GM23338 (cell line): ENCODE measurements at places on chromosomes 6 and 20.

DNA sequence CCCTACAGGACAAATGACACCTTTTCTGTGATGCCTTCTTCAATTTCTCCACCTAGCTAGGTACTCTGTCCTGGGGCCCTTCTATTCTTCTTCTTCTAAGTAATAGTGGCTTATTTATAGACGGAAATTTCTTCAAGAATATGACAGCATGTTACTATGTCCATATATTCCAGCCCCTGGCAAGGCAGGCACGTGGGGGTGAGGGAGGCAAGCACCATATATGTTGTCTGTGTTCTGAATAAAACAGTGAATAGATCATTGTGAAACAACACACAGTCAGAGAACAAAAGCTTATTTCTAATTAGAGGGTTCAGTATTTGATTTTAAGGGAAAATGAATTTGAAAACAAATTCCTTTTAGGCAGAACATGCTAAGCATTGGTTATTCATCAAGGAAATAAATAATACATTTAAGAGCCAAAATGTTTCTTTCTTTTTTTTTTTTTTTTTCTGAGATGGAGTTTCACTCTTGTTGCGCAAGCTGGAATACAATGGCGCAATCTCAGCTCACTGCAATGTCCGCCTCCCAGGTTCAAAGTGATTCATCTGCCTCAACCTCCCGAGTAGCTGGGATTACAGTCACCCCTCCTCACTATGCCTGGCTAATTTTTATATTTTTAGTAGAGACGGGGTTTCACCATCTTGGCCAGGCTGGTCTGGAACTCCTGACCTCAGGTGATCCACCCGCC is 6.2 kb downstream of the HEBP2 start:
- H3K36me3 ChIP-seq = peaks cover 47% of the 10 kb centered on the region
- no peaks in the 10 kb centered on the region; the same call in 1 of the 2 replicates for H3K4me1 ChIP-seq
- DNase-seq = no peak

DNA sequence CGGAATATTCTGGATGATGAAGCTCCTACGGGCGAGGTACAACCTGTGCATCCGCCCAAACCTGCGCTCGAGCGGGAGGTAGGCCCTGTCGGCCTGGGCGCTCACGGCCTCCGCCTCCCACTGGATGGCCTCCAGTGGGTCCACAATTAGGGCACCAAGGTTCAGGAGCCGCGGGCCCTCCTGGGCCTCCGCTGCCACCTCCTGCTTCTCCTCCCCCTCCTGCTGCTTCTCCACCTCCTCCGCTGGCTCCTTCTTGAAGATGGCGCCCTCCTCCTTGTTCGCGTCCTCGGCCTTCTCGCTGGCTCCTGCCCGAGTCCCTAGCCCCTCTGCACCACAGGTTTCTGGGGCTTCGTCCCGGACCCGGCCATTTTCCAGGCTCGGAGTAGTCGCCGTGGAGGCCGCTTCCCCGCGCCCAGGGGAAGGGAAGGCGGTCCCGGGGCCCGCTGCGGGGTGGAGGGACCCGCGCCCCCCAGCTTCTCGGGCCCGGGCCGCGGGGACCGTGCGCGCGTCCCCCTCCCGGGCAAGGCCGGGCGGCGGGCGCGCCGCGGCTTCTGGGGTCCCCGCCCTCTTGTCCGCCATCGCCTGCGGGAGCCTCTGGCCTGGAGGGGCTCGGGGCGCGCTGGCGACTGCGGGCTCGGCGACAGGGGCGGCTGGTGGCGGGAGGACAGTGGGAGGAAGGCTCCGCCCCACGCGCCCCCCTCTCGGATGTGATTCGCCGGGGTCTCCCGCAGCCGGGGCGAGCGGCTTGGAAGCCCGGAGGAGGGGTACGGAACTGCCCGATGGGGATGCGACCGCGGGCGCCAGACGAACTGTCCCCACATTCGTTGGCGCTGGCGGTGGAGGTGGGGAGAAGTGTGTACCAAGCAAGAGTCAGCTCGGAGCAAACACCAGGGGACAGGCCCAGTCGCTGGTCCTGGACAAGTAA is 17.6 kb downstream of the PLAGL2 start:
- H3K4me1 ChIP-seq = peaks cover 18% of the 10 kb centered on the region
- peak overlapping the region; percentile 45 for H3K27ac ChIP-seq

DNA sequence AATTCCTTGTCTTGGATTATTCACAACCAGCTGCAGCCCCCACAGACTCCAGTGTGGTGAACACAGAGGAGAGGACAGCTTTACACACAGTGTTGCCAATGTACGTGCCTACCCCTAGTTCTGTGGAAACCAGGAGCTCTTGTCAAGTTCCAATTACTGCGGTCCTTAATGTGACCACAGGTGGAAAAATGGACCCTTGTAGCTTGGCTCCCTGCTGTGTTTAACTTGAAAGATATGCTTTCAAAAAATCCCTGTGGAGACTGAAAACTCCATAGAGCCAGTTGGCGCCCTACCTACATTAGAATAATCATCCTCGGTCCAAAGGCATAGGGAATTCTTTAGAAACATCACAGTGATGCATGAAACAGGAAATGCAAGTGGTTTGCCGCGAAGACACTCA is 118.3 kb upstream of the SLC22A23 start:
- H3K27ac ChIP-seq = no peak overlapping the region
- DNase-seq = no peak
- no peaks in the 10 kb centered on the region for H3K27me3 ChIP-seq
- no peak overlapping the region for H3K4me3 ChIP-seq
- no peaks in the 10 kb centered on the region for H3K36me3 ChIP-seq

GRCh38 chr20:19492687-19493336 is 265.2 kb upstream of the RIN2 start:
- H3K27ac ChIP-seq = no peak overlapping the region
- H3K36me3 ChIP-seq = no peaks in the 10 kb centered on the region
- H3K4me1 ChIP-seq = no peaks in the 10 kb centered on the region
- DNase-seq = peak; percentile 17

DNA sequence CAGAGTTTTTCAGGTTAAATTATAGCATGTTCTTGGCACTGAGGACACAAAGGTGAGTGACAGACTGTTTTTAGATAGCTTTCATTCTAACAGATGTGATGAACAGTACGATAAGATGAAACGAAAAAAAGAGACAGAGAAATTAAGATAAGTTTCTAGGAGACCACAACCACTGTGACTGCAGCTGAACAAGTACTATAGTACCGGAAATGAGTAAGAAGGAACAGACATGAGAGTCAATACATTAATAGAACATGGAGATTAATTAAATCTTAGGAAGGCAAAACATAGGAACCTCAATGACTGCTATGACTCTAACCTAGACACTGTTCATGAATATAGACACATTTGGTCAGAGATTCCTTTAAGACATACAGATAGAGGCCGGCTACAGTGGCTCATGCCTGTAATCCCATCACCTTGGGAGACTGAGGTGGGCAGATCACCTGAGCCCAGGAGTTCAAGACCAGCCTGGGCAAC is 40.2 kb downstream of the HBS1L start:
- no peaks in the 10 kb centered on the region for H3K36me3 ChIP-seq
- peaks cover 7% of the 10 kb centered on the region; the same call in 1 of the 2 replicates for H3K4me1 ChIP-seq
- no peak overlapping the region for H3K27ac ChIP-seq
- no peak for DNase-seq
- no peaks in the 10 kb centered on the region for H3K27me3 ChIP-seq

- no peaks in the 10 kb centered on the region for H3K36me3 ChIP-seq
- H3K27me3 ChIP-seq = no peaks in the 10 kb centered on the region
- peak; percentile 77 for DNase-seq
- H3K27ac ChIP-seq = no peak overlapping the region
- no peak overlapping the region for H3K4me3 ChIP-seq
- H3K4me1 ChIP-seq = peaks cover 16% of the 10 kb centered on the region
Measured at GRCh38 chr20:10536531-10536930, 101.4 kb downstream of the SLX4IP start.

- H3K27me3 ChIP-seq = no peaks in the 10 kb centered on the region
- no peaks in the 10 kb centered on the region for H3K4me1 ChIP-seq
- no peak overlapping the region for H3K4me3 ChIP-seq
- no peak overlapping the region for H3K27ac ChIP-seq
- no peak for DNase-seq
Measured at GRCh38 chr20:44253528-44253927, 6.4 kb downstream of the GDAP1L1 start.

DNA sequence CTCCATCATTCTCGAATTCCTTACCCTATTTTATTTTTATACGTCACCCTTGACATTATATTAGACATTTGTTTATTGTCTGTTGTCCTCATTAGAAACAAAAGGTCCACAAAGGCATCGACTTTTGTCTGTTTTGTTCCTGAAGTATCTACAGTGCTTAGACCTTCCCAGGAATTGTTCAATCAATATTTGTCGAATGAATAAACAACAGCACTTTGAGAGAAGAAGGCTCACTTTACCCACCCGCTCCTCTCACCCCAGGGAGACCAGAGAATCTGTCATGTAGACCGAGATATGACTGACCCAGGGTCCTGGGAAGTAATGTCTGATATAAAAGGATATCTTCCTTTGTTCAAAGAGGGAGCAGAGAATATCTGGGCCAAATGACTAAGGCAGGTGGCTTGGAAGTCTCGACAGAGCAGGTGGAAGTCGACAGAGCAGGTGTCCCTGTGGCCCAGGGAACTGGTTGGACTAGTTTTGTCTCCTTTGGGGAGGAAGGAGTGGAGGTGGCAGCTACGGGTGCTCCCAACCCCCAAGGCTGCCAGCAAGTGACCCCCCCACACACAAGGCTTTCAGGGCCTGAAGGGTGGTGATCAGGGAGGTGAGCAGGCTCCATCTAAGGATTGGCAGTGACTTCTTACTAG is 14.8 kb upstream of the CHMP4B start:
- DNase-seq = peak; percentile 31
- H3K27me3 ChIP-seq = no peaks in the 10 kb centered on the region
- H3K27ac ChIP-seq = no peak overlapping the region
- H3K4me1 ChIP-seq = no peaks in the 10 kb centered on the region
- H3K36me3 ChIP-seq = no peaks in the 10 kb centered on the region
- H3K4me3 ChIP-seq = no peak overlapping the region

DNA sequence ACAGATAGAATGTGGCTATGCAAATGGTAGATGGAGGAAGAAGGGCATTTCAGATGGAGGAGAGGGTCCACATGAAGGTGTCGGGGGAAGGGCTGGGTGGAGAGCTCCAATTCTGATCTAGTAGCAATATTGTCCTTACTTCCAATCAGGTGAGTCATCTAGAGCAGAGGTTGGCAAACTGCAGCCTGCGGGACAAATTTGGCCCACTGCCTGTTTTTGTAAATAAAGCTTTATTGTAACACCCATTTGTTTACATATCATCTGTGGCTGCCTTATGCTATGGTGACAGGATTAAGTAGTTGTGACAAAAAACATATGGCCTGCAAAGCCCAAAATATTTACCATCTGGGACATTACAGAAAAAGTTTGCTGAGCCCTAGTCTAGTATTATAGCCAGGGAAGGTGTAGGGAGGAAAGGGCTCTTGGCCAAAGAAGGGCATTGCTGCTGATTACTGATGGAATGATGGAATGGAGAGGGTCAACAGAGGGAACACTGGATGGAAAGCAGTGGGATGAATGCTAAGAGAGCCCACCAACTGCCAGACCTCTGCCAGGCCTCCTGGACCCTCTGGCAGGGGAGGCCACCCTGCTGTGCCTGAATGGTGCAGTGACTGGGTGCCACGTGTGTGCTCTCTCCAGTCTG is 79.8 kb downstream of the SLC22A23 start:
- DNase-seq = no peak
- H3K27me3 ChIP-seq = no peaks in the 10 kb centered on the region

DNA sequence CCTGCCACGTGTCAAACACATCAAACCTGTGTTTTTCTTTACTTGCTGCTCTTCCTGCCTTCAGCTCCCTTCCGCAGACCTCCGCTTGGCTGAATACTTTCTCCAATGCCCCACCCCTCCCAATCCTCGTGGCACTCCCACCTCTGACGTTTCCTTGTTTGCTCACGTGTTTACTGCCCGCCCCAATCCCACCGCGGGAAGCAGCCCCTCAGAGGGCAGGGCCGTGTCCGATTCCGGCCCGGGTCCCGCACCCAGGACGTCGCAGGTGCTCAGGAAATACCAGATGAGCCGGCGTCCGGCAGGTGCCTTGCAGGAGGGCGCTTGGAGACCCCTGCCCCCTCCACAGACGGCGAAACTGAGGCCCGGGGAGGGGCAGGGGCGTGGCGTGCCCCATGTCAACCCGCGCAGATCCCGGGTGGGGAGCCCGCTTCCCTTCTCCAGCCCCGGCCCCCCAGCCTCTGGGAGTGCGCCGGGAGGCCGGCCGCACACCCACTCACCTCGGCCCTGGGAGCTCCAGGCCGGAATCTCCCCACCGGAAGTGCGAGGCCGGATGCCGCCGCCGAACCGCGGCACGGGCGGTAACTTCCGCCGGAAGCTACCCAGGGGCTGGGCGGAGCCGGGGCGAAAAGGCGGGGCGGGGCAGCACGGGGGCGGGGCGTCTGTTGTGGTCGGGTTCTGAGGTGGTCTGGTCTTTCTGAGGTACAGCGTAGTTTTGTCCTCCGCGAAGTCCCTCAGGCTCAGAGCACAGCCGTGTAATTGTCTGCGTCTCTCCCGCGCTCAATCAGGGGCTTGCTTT is 42.3 kb downstream of the ELMO2 start:
- peak overlapping the region; percentile 93 for H3K4me3 ChIP-seq
- peaks cover 4% of the 10 kb centered on the region; the same call in 1 of the 2 replicates for H3K36me3 ChIP-seq
- H3K4me1 ChIP-seq = peaks cover 13% of the 10 kb centered on the region
- H3K27ac ChIP-seq = peak overlapping the region; percentile 96
- no peaks in the 10 kb centered on the region for H3K27me3 ChIP-seq

- peaks cover 3% of the 10 kb centered on the region; the same call in 1 of the 2 replicates for H3K4me1 ChIP-seq
- H3K27ac ChIP-seq = no peak overlapping the region
- no peak for DNase-seq
- no peaks in the 10 kb centered on the region for H3K36me3 ChIP-seq
- no peaks in the 10 kb centered on the region for H3K27me3 ChIP-seq
Measured at GRCh38 chr6:130041594-130041993, 23.2 kb downstream of the L3MBTL3 start.

DNA sequence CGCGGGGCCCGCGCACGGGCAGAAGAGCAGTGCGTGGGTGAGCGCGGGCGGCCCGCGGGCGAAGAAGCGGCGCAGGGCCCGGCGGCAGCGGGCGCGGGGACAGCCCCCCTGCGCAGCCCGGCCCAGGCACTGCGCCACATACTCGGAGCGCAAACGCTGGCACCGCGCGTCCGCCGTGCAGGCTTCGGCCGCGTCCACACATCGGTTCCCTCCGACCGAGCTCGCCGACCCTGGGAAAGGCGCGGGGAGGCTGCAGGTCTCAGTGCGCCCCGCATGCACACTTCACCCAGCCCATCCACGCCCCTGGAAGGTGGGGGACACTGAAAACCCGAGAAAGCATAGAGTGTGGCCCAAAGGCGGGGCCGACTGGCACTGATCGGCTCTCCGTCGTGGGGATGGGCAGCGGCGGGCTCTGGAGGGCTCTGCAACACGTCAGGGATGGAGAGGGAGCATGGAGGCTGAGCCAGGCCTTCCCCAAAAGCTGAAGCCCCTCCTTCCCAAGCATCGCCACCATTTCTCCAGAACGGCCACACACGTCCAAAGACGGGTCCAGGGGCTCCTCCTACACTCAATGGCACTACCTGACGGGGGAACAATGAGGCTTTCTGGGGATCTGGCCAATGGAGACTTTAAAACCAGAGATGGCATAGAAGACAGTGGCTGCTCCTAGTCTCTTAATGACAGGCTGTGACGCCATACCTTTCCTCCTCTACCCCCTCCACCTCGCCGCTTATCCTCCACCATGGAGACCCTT is 2.0 kb downstream of the GFRA4 start:
- DNase-seq = peak; percentile 62
- peak overlapping the region; percentile 51 for H3K4me3 ChIP-seq
- no peaks in the 10 kb centered on the region for H3K4me1 ChIP-seq
- peaks cover 57% of the 10 kb centered on the region for H3K27me3 ChIP-seq

GRCh38 chr6:1701668-1702353 is 92.1 kb downstream of the FOXC1 start:
- DNase-seq = peak; percentile 25
- no peaks in the 10 kb centered on the region for H3K36me3 ChIP-seq
- H3K4me1 ChIP-seq = no peaks in the 10 kb centered on the region
- no peaks in the 10 kb centered on the region for H3K27me3 ChIP-seq
- no peak overlapping the region for H3K27ac ChIP-seq

GRCh38 chr20:17834804-17835203 is 133.8 kb downstream of the SNX5 start:
- peaks cover 16% of the 10 kb centered on the region for H3K4me1 ChIP-seq
- DNase-seq = no peak
- H3K27ac ChIP-seq = no peak overlapping the region
- H3K4me3 ChIP-seq = no peak overlapping the region
- no peaks in the 10 kb centered on the region for H3K27me3 ChIP-seq
